ENCODE measurements at places on chromosomes 4 and X.

- no peak for DNase-seq
These were observed 16.6 kb downstream of the JAKMIP1 start for GRCh38 chr4:6183740-6184139.

DNA sequence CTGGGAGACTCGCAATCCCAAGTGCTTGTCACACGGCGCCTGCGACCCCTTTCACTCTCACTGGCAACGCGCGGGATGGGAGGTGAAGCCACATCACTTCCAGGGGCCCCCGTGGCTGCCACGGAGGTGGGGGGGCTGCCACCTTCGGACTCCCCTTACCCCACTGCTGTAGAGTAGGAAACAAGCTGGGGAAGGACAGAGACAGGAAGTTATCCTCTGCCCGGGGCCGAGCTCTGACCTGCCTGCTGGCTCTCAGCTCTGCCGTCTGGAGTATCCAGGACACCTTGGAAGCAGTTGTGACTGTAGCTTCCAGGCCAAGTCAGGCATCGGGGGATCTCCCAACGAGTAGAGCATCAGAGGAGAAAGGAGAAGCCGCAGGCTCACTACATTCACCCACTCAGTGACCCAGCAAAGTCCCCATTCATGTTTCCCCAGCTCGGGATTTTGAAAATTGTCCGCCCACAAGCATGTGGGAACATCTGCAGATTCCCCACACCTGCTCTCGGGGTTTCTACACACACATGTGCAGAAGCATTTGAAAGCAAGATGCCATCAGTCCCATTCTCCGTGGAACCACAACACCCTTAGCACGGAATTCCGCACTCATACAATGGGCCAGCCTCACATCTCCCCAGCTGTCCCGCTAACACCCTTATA, 10.8 kb downstream of the PDZD4 start:
- no peak for DNase-seq

DNA sequence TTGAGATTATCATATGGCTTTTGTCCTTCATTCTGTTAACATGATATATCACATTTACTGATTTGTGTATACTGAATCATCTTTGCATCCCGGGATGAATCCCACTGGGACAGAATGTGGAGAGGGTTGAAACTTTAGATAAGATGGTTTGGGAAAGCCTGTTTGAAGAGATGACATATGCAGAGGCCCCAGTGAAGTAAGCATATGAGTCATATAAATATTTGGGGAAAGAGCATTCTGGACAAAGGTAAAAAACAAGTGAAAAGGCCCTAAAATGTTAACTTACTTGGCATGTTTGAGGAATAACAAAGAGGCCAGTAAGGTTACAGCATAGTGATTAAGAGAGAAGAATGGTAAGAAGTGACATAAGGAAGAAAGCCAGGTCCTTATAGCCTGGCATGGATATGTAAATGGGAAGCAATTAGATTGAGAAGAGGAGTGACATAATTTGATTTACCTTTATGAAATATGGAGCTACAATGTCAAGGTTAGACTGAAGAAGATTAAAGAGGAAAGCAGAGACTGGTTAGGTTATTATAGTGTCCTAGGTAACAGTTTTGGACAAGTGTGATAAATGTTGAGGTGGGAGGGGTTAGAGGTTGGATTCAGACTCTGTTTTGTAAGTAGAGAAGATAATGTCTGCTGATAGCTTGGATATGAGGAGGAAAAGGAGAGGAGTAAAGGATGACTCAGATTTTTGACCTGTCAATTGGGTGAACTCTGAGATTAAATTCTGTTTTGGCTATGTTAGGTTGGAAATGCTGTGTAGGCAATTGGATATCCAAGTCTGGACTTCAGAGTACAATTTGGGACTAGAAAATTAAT, 54.6 kb upstream of the DRP2 start:
- no peak for DNase-seq

GRCh38 chr4:63919636-63920365, 489.4 kb downstream of the TECRL start:
- no peak for DNase-seq

DNA sequence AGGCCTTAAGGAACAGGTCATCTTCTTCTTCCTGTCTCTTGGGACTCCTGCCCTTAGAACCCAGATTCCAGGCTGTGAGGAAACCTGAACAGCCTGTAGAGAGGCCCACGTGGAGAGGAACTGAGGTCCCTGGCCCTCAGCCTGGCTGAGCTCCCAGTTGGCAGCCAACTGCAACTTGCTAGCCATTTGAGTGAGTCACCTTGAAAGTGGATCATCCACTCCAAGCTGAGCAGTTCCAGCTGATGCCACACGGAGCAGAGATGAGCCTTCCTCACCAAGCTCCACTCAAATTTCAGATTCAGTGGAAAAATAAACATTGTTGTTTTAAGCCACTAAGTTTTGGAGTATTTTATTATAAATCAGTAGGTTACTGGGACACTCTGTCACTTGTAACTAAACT, 392.5 kb downstream of the BCOR start:
- no peak for DNase-seq

DNA sequence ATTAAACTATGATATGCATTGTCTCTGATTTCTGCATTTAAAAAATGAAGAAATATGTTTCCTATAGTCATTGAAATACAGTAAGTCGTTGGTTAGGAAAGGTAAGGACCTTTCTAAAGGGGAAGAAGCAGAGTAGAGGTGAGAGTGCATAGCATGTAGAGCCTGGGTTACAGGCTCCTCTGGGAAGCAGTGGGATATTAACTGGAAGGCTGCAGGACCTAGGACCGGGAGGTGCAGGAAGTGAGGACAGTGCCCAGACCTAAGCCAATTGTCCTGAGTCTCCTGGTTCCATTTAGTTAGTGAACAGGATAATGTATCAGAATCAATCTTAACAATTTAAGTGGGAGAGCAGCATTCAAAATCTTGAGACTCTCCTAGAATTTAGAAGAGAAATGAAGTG, 237.1 kb upstream of the NUDT6 start:
- no peak for DNase-seq

- DNase-seq: no peak
These were observed 30.0 kb upstream of the CYP2U1 start for GRCh38 chr4:107901213-107901934.

DNA sequence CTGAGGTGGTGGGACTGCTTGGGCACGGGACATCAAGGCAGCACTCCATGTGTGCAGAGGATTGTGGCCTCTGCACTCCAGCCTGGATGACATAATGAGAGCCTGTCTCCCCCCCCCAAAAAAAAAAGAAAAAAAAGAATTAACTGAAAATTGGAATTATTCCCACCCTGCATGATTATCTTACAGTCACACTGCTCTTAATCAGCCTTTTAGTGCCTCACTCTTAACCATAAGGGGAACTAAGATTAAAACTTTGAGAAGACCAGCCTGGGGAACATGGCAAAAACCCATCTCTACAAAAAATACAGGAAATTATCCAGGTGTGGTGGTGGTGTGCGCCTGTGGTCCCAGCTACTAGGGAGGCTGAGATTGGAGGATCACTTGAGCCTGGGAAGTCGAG, 94.6 kb downstream of the UBE2K start:
- DNase-seq: no peak

GRCh38 chr4:164288578-164288977, 465.4 kb upstream of the SMIM31 start:
- no peak for DNase-seq

DNA sequence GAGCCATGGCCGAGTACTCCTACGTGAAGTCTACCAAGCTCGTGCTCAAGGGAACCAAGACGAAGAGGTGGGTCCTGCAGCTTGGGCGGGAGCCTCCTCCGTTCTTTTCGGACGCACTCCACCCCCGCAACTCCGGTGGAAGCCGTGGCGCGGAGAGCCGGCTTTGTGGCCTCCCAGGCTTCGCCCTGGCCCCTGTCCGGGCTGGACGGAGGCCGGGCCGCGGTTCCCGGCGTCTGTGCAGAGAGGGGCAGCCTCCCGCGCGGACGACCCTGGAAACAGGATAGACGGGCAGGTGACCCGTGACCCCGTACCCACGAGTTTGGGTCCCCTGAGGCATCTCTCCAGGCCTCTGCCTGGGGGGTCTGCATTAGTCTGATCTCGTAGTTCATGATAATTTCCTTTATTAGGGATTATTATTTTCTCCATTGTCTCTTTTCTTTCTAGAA, 356 bp downstream of the FRG1 start:
- no peak for DNase-seq

DNA sequence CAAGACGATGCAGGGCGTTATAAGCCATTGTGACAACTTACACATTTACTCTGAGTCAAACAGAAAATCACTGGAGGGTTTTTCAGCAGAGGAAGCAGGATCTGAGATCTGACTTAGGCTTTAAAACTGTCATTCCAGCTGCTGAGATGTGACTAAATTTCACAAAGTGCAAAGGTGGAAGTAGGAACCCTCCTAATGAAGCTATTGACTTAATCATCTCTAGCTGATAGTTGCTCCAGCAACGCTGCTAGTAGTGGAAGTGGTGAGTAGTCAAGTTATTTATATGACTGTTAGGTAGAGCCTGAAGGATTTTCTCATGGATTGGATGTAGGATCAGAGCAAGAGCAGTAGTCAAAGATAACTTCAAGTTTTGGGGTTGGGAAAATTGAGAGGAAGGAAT, 218.6 kb downstream of the GRID2 start:
- no peak for DNase-seq

DNA sequence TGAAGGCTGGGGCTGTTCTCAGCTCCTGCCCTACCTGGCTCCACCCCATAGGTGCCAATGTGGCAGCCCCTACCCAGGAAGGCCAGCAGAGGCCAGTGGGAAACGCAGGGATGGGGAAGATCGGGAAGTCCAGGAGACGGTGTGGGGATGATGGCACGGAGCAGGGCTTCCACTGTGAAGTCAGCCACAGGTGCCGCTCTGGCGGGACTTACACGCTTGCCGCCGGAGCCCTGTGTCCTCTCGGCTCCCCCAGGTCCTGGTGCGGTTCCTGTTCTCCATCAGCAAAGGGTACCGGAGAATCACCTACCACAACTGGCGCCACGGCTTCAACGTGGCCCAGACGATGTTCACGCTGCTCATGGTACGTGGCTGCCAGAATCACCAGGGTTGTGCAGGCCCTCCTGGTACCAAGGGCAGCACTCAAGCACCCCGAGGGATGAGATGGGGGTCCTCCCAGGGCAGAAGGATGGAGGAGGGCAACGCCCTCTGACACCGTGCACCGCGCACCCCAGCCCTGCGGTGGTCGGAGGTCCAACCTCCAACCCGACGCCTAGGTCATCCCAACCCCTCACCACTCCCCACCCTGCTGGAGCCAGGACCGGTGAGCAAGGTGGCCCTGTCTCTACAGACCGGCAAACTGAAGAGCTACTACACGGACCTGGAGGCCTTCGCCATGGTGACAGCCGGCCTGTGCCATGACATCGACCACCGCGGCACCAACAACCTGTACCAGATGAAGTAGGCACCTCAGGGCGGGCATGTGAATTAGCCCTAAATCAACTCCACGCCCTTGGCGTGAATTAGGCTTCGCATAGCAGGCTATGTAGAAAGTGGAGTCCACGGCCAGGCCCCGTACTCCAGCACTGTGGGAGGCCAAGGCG, 12.0 kb downstream of the ATP5ME start:
- no peak for DNase-seq

DNA sequence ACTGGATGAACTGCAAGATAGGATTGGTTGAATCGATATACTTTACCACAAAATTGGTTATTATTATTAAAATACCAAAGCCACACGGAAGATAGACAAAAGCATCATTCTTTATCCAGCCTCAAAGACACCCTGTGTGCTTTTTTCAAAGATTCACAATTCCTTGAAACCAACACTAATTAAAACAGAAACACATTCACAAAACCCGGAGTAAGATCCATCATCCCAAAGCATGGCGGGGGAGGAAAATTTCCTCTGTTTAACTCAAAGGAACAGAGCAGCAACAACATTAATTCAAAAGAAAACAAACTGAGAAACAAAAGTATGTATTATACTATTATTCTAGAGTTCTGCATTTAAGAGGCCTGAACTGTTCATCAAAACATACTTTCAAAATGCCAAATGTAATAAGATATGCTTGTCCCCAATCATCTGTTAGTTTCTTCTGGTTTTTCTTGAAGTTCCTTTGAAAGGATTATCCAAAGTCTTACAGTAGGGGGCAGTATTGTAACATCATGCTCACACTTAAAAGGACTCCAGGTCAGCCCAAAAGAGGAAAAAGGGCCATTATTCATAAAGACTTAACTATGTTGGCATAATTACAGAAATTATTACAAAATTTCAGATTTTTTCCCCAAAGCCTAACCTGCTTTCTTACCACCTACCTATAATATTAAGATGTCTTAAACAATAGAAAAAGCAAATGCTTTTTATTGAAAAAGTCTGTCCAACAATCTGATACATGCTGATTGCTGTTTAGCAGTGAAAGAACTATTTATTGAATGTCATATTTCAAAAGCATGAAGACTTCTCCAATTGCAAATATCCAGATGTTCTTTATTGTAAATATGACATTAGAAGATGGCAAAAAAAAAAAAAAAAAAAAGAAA, 168.7 kb downstream of the SCFD2 start:
- no peak for DNase-seq

- no peak for DNase-seq
These were observed 3.4 kb downstream of the RNF212 start for GRCh38 chr4:1109898-1110506.

- DNase-seq: peak; percentile 19
These were observed 677 bp downstream of the PTPN13 start for GRCh38 chr4:86594559-86595425.

GRCh38 chrX:29143756-29144155, 556.5 kb downstream of the IL1RAPL1 start:
- no peak for DNase-seq

DNA sequence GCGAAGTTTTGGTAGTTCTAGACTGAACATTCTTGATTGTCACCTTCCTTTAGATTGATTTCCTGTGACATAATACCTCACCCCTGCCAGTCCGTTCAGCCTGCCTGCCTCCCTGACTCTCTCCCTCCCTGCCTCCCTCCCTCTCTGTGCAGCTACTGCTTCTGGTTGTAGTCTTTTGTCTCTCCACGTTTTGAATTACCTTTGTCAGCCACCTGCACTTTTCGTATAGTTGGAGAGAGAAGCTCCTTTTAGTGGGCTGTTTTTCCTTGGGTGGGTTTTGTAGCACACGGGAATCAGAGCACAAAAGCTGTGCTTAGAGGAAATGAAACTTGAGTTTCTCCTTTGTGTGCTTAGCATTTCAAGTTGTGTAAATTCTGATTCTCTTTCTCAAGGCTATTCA, 32.6 kb upstream of the MSMO1 start:
- no peak for DNase-seq

- no peak for DNase-seq
These were observed 127.2 kb upstream of the FRMPD4 start for GRCh38 chrX:12011075-12011474.

DNA sequence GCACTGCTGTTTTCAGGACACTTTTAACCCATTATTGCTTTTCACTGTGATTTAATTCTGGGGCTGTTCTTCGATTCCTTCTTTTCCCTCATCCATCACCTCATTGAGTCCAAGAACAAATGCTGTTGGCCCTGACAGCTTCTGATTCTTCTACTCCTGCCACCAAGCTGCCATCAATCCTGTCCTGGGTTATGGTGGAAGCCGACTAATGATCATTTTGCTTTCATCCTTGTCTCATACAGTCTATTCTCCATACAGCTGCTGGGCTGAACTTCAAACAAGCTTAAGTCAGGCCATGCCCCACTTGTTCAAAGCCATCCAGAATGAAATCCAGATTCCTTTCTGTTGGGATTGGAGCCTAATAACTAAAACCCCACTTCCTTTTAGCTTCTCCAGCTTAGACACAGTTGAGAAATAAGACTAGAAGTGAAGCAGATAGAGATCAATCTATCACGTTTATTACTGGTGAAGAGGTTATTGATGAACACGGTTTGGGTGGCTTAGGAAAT, 161.9 kb downstream of the STK32B start:
- DNase-seq: no peak

- peak; percentile 14 for DNase-seq
These were observed 47.3 kb upstream of the SCML1 start for GRCh38 chrX:17689971-17690409.

GRCh38 chrX:133364865-133365264, 50.4 kb downstream of the GPC4 start:
- DNase-seq: no peak
